ENCODE measurements at places on chromosomes 5 and 9.
A peak's percentile ranks its signal among the peaks of the same experiment; 100 is the strongest.

DNA sequence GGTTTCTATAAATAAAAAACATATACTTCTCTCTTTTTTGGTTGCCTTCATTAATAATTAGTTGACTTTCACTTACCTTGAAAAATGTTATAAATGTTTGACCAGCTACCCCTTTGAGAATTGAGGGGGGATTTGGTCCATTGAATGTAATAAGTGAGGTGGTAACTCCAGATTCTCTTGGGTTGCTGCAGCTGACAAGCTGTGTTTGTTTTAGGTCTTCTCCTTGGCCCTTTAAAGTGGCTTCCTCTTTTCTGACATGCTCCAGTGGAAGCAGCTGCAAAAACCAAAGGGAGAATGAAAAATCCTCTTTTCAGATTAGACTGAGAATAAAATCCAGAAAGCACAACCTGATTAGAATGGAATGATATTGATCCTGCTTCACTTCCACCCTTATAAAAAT, 410.5 kb downstream of the TMEM38B start:
- no peak for DNase-seq

DNA sequence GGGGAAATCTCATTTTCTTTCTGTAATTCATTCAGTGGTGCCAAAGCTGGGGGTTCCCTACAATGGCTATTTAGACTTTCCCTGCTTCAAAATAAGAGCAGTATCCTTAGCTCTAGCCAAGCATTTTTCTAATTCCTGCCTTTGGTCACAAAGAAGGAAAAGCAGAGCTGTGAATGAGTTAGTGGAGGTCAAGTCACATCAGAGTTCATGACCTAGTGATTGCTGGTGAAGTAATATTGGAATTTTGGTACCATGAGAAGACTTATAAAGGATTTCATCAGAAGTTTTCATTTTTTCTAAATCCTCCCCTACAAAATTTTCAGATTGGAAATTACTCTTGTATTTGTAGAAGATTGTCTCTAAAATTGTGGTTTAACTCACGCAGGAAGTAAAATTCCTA, 28.0 kb downstream of the DNAJC21 start:
- no peak for DNase-seq

- no peak for DNase-seq
These were observed 14.7 kb upstream of the LHX2 start for GRCh38 chr9:123996731-123997421.

- DNase-seq = no peak
These were observed 651.5 kb upstream of the RIOK2 start for GRCh38 chr5:97834561-97834960.

- no peak for DNase-seq
These were observed 215.4 kb downstream of the GLIS3 start for GRCh38 chr9:4084435-4084818.

- peak; percentile 33 for DNase-seq
These were observed 54.5 kb downstream of the STK10 start for GRCh38 chr5:172133359-172134029.

DNA sequence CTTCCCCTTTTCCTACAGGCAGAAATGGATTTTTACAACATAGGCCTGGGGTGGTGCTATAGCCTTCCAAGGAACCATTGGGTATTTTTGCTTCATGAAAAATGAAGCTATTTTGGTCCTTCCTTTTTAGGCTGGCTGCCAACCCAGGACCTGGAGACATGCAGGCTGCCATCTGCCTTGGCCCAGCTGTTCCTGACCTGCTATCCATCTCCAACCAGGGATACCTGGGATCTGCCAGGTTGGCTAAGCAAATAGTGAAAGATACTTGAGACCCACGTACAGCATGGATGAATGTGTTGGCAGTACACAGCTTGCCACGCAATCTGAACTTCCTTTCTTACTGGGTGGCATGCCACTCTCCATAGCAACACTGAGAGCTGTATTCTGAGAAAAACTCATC, 31.1 kb downstream of the MRPS27 start:
- no peak for DNase-seq

DNA sequence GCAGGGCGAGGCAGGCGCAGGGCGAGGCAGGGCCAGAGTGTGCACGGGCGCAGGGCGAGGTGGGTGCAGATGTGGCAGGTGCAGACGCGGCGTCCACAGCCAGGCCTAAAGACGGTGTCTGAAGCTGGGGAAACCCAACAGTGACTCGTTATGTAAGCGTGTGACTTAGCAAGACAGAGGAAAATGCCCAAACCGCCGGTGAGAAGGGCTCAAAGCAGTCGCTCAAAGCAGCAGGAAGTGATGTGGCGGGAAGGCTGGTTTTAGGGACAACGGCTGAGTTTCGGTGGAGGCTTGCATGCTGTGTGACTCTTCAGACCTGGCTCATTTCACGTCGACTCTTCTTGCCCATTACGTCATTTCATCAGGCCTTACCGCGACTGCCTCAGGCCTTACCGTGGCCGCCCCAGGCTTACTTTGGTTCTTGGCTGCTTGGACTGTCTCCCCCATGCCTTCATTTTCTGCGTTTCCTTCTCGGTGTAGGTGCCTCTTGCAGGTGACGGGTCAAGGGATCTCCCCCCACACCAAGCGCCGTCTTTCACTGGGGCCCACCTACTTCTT, 50.5 kb upstream of the EXOC3 start:
- DNase-seq = peak; percentile 65

GRCh38 chr9:10265153-10265631, 347.6 kb downstream of the PTPRD start:
- no peak for DNase-seq

DNA sequence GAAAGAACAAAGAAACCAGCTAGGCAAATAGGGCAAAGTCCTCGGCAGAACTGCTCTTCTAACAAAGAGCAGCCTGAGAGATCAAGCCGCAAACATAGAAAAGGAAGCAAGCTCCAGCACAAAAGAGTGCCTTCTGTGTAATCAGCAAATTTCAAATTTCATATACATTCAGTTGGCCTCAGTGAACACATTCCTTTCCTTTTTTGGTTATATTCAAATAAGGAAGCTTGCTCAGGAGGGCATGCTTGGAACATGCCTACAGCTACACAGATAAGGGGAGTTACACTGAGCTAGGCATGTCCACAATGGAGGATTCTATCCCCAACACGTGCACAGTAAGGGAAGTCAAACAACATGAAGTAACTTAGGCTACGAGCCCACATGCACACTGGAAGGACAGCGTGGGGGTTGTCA, 23.4 kb downstream of the IL33 start:
- no peak for DNase-seq

GRCh38 chr9:77997611-77998284, 33.9 kb downstream of the GNAQ start:
- DNase-seq = no peak

GRCh38 chr9:91732187-91733005, 217.6 kb downstream of the ROR2 start:
- DNase-seq = no peak

All from activated CD8-positive, alpha-beta memory T cell treated with anti-CD3 and anti-CD28 coated beads for 4 hours (primary cell).